Activated T-cell treated with anti-CD3 and anti-CD28 coated beads for 24 hours (primary cell): ENCODE measurements at places on chromosomes 3 and 15.

DNA sequence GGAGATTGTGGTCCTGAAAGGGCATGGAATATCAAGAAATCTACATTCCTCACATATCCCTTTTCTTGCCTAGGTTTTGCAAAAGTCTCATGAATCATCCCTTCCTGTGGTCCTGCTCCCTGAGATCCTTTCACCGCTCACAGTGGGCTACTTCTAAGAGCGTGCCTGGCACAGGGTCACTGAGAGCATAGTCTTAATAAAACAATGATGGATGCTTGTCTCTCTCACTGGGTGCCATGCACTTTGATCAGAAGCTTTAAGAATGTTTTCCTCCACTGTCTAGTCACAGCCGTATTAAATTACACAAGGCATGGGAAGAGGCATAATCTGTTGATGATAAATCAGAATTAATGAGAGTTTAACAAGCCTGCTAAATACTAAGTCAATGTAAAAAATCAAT, 269.7 kb upstream of the ATP10A start:
- DNase-seq: no peak

DNA sequence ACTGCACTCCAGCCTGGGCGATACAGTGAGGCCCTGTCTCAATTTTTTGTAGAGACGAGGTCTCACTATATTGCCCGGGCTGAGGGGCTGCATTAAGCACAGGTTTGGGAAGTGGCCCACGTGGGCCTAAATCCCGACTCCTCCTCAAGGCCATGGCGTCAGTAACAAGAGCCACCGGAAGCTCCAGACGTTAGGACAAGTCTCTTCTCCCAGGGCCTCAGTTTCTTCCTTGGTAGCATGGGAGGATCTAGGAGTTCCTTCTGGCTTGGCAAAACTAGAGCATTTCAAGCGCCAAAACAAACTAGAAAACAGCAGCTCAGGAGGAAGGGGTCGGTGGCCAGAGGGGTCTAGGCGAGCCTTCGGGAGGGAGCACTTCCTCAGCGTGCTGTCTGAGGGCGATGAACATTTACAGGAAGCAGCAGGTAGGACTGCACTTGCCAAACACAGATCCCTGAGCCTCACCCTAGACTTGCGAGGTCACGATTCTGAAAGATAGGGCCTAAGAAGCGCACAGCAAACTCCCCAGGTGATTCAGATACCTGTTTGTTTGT, 536 bp downstream of the SNAPC5 start:
- DNase-seq: no peak

DNA sequence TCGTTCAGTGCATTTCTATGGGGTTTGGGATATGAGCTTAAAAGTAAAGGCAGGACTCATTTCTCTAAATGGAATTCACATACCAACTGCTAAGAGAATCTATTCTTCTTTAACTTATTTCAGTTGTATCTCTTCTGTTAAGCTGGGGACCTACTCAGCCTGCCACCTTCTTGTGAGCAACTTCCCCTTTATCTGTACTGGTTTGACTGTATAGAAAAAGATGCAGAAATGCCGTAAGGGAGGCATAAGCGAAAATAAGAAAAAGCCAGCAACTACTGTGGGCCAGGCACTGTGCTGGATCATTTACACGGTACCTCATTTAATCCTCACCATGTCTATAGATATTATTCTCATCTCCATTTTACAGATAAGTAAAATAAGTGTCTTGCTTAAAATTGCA, 38.4 kb downstream of the RBMS3 start:
- no peak for DNase-seq

GRCh38 chr3:37892927-37893600, 31.4 kb downstream of the CTDSPL start:
- DNase-seq: no peak

DNA sequence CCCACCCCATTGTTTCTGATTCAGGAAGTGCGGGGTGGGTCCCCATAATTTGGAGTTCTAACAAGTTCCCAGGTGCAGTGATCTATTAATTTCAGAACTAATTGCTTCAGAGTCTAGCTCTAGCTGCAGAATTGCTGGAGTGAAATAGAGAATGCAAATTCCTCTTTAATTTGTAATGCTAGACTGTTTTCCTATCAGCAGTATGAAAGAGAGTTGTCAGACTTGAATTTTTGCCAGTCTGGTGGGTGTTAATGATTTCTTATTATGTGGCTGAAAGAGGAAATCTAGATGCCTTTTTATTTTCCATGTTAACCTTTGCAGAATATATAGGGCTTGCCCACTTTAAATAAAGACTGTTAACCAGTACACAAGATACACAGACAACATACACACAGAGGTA, 23.7 kb downstream of the APH1B start:
- no peak for DNase-seq

- DNase-seq: no peak
Measured at GRCh38 chr3:75144406-75144805, 519.7 kb upstream of the FRG2C start.

GRCh38 chr15:85745023-85745422, 49.7 kb downstream of the KLHL25 start:
- DNase-seq: no peak

DNA sequence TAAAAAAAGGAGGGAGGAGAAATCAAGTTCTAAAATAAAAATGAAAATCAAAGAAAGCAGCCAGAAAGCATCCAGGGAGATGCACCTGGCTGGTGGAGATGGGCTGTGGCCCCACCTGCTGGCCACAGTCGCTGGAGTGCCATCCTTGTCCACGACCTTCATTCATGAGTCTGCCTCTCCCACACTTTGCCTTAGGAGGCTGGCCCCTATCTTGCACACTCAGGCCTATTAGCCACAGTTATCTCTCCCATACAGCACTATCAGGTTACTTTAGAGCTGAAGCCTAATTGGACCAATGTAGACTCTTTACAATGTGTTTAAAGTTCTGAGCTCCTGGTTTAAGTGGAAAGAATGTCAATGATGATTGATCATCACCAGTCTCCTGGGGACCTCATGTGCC, 392.0 kb upstream of the RORA start:
- DNase-seq: no peak

GRCh38 chr15:35019404-35020327, 31.6 kb upstream of the ZNF770 start:
- DNase-seq: no peak

GRCh38 chr3:132543011-132543739, 53.9 kb upstream of the ACKR4 start:
- no peak for DNase-seq

DNA sequence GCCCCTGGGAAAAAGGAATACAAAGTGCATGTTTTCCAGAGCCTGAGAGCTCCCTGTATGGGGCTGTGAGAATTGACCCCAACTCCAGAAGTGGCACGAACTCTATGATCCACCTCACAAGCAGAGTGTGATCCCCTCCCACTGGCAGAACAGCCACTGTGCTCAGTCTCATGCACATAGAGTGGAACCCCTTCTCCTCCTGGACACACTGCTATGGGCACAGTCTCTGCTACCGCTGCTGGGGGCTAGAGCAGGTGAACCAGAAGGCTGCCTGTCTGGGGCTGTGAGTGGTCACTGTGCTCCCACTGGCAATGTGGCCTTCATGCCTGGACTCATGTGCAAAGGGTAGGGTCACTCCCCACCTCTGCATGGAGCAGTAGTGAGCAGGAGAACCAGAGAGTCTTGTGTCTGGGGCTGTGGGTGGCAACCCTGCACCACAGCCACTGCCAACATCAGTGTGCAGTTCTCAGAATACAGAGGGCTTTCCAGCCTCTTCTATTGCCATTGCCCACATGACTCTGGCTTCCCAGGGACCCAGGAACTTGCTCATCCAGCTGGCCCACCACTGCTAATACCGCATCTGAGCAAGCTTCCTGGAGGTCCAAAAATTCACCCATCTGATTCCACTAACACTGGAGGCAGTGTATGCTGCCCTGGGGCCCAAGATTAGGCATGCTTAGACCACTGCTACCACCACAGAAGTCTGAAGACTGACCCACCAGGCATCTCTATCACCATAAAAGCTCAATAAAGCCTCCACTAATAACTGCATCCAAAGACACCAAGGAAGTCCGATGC, 343.7 kb upstream of the SOX14 start:
- no peak for DNase-seq

GRCh38 chr3:66991459-66991858, 6.6 kb upstream of the KBTBD8 start:
- no peak for DNase-seq

- no peak for DNase-seq
Measured at GRCh38 chr3:72165317-72165716, 380.4 kb upstream of the PROK2 start.

GRCh38 chr15:48096355-48096786, 24.4 kb upstream of the SLC24A5 start:
- no peak for DNase-seq

DNA sequence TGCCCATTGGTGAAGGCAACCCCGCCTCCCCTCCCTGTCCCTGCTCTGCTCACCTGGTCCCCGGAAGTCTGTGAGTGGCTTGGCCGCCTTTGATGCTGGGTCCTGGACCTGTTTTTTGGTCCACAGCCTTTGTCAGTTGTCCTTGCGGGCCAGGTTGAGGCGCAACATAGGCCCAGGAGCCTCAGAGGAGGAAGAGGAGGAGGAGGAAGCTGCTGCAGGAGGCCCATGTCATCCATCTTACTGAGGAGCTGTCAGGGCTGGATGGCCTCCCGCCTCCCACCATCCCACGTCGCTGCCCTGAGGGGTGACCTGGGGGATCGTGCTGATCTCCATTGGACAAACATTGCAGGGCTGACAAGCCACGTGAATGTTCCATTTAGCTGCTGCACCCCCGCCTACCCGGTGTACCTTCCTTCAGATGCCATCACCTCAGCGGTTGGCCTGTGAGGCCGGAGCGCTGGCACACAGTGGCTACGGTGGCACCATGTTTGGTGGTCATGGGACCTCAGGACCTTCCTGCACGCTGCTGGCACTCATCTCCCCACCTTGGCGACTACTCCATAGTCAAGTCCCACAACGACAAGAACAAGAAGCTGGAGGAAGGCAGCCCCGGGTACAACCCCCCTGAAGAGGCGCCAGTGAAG, 106.3 kb downstream of the SMAD6 start:
- no peak for DNase-seq

- DNase-seq: no peak
Measured at GRCh38 chr3:157099326-157100095, 60.4 kb downstream of the CCNL1 start.

- DNase-seq: no peak
Measured at GRCh38 chr3:197507541-197507940, 48.2 kb downstream of the BDH1 start.

DNA sequence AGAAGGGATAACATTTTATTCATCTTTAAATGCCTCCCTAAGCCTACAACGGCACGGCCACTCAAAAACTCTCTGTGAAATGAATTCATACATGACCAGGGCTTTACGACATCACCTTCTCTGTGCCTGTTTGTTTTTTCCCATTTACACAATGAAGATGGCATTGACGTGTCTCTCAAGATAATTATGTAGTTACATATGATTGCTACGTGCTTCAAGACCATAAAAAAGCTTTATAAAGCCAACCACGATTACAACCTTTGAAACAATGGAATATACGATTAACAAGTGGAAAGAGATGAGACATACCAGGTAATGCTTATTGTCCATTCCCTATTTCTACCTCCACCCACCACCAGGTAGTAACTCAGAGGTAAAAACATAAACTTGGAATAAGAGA, 168.4 kb downstream of the P3H2 start:
- no peak for DNase-seq

- no peak for DNase-seq
Measured at GRCh38 chr3:4906107-4906621, 73.1 kb upstream of the BHLHE40 start.

DNA sequence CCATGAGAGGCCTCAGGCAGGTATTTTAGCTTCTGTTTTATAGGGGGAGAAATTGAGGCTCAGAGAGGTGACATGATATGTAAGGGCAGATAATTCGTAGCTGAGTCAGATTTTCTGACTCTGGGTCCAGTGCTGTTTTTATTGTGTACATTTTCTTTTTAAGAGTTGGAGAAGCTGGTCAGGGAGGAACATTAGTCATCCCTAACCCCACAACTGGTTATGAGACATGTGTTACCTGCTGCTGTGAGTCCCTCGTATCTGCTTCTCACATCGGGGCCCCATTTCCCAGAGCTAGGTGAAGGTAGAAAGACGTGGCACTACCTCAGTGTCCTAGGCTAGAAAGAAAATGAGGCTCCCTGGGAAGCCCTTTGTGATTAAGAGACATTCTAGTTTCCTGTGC, 28.6 kb downstream of the GALNT15 start:
- DNase-seq: no peak

- no peak for DNase-seq
Measured at GRCh38 chr15:67782691-67782991, 42.7 kb upstream of the SKOR1 start.

- no peak for DNase-seq
Measured at GRCh38 chr3:187040516-187041361, 98.6 kb downstream of the RPL39L start.

DNA sequence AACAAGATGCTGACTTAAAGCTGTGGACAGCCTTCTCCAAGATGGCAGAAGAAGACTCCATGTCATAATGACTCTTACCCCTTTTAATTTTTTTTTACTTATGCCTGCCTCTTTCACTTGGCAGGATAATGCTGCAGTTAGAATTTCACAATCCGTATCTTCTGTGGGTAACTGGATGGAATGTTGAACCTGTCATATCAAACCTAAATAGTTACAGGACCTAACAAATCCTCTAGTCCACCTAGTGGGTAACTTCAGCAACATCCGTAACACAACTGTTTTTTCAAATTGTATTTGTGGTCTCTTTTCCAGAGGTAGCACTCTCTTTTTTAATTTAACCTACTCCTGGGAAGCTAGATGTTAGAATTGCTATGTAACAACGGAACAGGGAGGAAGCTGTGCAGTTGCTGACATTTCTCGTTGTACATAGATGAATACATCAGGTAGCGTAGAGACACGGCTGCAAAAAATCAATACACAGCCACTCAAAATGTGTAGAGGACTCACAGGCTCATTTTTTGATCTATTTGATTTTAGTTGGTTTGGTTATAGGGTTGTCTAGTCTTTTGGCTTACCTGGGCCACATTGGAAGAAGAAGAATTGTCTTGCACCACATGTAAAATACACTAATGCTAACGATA, 43.9 kb upstream of the TRPM1 start:
- DNase-seq: no peak

- no peak for DNase-seq
Measured at GRCh38 chr3:72171946-72172345, 387.0 kb upstream of the PROK2 start.

- DNase-seq: no peak
Measured at GRCh38 chr15:73019601-73020146, 32.6 kb upstream of the NEO1 start.

DNA sequence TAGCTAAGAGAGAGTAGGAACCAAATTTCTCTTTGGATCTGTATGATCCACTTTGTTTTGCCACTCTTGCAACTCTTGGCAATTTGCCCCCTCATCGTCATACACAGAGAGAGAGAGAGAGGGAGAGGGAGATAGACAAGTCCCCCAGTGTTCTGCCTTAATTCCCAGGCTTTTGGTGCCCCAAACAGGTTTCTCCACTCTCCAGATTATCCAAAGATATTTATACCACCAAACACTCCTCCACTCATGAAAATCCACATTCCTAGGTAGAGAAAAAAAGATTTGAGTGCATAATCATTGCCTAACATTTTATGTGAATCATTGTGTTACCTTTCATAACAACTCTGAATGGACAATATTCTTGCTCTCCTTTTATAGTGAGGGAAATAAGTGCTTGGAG, 15.3 kb downstream of the ACP3 start:
- no peak for DNase-seq

- DNase-seq: no peak
Measured at GRCh38 chr3:175512700-175513099, 653.6 kb downstream of the NAALADL2 start.

GRCh38 chr3:60065227-60065868, 1015.5 kb upstream of the CFAP20DC start:
- no peak for DNase-seq
